Foreskin fibroblast (primary cell): ENCODE measurements at places on chromosomes 2 and 18.

DNA sequence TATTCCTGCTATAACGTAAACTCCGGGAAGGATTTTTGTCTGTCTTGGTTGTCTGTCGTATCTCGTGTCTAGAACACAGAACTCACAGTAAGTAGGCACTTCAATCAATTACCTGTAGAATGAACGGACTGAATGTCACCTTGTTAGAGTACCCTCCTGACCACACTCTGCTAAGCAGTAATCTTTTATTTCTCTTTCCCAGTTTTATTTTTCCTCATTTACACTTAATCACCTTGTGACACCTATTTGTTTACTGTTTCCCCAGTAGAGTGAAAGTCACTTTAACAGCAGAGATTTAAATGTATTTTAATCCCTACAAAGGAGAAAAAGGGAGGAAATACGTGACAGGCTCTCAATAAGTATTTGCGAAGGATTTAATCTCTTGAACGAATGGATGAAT lies 514 bp upstream of the EPB41L5 start:
- DNase-seq, result no peak

GRCh38 chr18:79805211-79805887 lies 7.6 kb downstream of the KCNG2 start:
- no peak for DNase-seq

GRCh38 chr2:163182764-163183354 lies 344.3 kb upstream of the KCNH7 start:
- peak; percentile 27 for DNase-seq

DNA sequence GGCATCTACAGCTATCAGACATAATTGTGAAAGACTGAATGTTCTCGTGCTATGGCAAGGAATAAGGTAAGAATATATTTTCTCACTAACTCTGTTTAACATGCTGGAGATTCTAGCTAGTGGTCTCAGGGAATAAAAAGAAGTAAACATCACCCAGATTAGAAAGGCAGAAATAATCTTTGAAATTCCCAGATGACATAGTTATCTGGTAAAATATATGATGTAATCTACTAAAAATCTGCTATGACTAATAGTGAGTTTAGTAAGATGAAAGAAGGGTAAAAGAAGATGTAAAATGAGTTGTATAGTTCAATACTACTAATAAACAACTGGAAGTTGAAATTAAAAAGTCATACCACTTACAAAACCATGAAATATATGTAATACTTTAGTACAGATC lies 134.2 kb downstream of the DSC3 start:
- DNase-seq, result no peak

- DNase-seq, result peak; percentile 28
These were observed 92.6 kb upstream of the TSPYL6 start for GRCh38 chr2:54348646-54349045.

DNA sequence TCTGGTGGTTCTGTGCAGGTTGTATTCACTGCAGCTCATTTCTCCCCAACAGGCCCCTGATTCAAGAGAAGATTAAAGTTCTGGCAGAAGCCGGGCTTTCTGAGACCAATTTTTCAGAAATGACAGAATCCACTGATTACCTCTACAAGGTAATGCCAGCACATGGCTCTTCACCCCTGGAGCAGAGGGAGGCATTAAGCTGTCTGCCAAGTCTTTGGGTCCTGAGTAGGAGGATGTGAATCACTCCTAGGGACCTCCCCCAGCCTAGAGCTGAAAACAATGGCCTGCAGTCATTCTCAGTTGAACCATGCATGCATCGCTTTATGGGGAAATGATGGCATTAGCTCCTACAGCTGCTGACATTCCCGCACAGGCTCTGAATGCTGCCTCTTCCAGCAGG lies 20.5 kb upstream of the RPL37A start:
- DNase-seq, result peak; percentile 87

GRCh38 chr2:208984376-208985090 lies 439.3 kb upstream of the MAP2 start:
- no peak for DNase-seq

DNA sequence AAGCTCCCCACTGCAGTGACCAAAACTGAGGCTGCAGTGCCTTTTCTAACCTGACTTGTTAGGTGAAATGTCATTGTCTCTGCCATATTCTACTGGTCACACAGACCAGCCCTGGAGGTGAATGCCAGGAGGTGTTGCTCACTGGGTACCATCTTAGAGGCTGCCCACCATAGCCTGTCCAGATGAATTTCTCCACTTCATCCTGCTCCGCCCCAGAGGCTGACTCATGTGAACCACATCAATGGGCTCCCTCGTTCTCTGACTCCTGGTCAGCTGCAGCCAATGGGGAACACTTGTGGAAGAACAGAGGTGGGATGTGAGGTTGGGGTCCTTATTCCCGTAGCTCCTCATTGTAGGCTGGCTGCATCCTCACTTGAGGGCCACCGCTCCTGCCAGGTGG lies 3.4 kb upstream of the NARS1 start:
- DNase-seq, result peak; percentile 73

- no peak for DNase-seq
These were observed 55.7 kb downstream of the BCL2L11 start for GRCh38 chr2:111176388-111176787.

- DNase-seq, result no peak
These were observed 45.8 kb upstream of the CDKL4 start for GRCh38 chr2:39289609-39290008.

GRCh38 chr2:101883860-101884259 lies 107.9 kb upstream of the IL1R2 start:
- DNase-seq, result peak; percentile 69

GRCh38 chr18:57635003-57635822 lies 13.6 kb upstream of the NARS1 start:
- DNase-seq, result no peak

DNA sequence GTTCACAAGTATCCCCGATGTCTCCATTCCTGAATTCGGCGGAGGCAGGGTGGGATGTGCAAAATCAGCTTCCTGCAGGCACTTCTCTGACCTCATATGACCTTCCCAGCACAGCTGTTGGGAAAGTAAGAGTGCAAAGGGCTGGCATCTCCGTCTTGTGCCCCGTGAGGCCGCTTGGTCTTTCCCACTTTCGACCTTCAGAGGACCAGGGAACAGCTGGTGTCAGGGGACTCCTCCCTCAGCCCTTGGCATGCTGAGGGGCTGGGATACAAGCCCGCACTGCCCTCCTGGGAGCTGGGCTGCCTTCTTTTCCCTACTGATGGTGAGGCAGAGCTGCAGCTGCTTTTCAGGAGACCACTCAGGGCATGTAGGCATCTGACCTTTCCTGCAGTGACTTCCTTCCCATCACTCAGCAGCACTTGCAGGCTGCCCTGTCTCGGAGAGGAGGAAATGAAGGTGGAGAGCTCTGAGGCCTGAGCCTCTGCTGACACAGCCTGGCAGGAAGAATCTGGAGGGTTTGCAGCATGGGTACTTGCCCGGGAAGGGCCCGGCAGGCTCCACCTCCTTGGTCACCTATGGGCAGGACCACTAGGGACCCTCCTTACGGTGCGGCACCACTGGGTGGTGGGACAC lies 277.2 kb upstream of the HS6ST1 start:
- DNase-seq, result no peak

GRCh38 chr2:183163821-183164649 lies 39.8 kb downstream of the NUP35 start:
- DNase-seq, result no peak

DNA sequence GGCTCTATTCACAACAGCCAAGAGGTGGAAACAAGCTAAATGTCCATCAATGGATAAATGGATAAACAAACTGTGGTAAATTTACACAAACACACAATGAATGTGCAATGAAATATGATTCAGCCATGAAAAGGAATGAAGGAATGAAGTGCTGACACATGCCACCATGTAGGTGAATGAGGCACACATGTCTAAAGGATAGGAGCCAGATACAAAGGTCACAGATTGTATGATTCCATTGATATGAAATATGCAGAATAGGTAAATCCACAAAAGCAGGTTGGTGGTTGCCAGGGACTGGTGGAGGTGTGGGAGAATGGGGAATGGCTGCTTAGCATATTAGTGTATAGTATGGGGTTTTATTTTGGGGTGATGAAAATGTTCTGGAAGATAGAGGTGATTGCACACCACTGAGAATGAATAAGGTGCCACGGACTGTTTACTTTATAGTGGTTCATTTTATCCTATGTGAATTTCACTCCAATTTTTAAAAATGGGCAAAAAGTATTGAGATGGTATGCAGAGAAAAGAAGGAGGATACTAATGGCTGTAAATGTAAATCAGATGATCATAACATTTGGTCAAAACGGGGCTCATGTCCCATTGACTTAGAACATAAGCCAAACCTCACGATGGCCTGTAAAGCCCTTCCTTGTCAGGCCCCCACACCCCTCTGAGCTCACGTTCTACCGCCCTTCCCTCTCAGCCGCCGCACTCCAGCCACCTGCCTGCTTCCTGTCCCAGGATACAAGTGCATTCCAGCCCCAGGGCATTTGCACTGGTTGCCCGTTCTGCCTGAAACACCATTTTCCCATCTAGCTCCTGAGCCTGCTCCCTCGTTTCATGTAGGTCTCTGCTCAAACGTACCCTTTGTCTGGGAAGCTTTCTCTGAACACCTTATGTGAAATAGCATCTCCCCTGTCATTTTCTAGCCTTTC lies 165.5 kb downstream of the DDX1 start:
- no peak for DNase-seq
